ENCODE measurements at places on chromosomes 2 and 18. TPM values are rescaled to one million over a fixed set of nuclear protein-coding genes. Genes with fewer than 3 reads are reported as not detected.

GRCh38 chr2:184835398-184835715 is 237.0 kb downstream of the ZNF804A start:
- DNase-seq, result no peak

Gene RPRM
- not detected for total RNA-seq

Gene KYNU
- 36.8 TPM for total RNA-seq

Gene IL36A
- not detected for total RNA-seq

DNA sequence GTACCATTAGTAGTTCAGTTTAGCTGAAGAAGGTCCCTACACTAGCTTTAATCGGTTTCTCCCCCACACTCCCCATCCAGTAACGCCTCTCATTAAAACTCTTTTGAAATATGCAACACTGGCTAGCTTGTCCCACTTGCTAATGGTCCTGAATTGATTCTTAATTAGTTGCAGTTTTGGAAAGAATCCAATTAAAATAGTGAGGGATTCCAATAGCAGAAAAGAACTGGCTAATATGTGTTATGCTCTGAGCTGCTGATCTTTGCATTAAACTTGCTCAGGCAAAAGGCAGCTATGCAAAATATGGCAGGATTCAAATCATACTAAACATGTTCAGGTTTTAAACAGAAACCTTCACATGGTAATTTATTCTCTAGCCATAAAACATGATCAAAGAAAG is 252.5 kb upstream of the HNRNPA3 start:
- no peak for DNase-seq

DNA sequence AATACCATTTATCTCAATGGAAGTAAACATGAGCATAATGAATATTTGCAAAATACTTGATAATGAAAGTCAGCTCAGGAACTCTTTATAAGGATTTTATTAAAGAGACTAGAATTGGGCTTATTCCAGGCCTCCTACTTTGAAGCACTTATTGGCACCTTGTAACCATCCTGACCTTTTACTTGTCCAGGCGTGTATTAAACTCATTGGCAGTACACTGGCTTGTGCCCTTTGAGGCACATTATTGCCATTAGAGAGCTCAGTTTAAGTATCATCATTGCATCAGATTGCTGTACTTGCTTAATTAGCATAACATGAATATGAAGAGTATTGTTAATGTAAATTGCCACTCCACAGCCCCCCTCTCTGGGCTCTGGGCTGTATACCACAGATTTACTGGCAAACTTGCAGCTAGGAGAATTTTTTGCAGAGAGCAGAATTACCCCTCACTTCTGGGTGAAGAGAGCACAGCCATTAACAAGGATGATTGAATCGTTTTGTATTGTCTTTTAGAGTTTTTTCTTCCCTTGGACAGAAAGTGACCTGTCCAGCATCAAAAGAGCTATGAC is 72.5 kb downstream of the XIRP2 start:
- DNase-seq, result no peak

DNA sequence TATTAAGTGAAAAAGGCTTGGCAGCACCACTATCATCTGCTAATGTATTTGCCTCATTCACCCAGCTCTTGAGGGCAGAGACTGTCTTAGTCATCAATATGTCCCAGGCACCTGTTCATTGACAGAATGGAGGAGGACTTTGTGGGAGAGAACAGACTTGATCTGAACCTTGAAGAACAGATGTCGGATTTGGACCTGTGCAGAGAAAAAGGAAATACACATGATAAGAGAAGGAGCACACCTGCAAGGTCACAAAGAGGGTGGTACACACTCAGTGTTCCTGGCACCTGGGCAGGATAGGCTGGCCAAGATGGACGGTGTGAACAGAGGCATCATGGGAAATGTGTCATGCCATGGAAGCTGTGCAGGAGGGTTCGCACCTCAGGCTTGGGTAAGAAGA is 7.4 kb upstream of the MGAT4A start:
- no peak for DNase-seq

Gene PLEK
- 319 TPM for total RNA-seq

GRCh38 chr2:72399879-72400278 is 252.2 kb upstream of the CYP26B1 start:
- no peak for DNase-seq

Gene CIB4
- total RNA-seq, result not detected

DNA sequence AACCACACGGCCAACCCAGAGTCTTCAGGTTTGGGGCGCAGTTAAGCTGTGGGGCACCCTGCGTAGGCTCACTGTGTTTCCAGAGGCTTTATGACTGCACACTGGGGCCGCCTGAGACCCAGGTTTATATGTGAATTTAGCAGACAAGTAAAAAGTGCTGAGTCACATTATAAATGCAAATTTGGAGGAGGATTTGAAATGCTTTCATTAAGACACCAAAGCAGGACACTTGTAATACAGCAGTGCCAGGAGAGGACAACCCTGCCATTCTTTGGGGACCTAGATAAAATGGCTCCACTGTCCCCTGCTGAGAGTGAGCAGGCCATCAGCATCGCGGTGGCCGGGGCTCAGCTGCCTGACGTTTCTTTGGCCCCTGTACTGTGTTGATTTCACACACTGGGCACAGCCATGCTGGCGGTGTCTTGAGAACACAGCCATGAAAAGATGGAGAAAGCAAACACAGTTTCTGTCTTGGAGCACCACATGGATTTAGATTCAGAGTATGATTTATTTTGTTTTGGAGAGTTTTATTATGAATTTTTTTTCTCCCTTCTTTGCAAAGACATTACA is 10.2 kb downstream of the ACKR3 start:
- no peak for DNase-seq

- no peak for DNase-seq
Observed at GRCh38 chr2:232290668-232291067, 87.9 kb upstream of the ALPP start.

Gene CARF
- 5.7 TPM for total RNA-seq

DNA sequence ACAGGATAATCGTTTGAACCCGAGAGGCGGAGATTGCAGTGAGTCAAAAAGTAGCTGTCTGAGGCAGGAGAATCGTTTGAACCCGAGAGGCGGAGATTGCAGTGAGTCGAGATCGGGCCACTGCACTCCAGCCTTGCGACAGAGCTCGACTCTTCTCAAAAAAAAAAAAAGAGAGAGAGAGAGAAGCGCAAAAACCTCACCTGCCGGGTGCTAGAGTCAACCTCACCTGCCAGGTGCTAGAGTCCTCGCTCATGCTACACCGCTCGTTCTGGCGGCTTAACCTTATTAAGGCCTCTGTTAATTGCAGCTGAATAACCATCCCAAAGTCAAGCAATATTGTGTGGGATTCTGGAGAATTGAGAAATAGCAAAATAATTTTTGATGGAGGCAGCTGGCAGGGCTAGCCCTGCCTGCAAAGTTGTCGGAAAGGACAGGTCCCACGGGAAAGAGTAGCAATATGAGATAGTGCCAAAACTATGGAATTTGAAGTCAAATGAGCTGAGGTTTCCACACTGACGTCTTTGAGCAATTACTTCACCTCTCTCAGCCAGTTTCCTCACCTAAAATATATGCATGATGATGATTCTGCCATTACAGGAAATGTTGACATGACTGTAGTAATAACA is 644 bp upstream of the DYM start:
- no peak for DNase-seq

DNA sequence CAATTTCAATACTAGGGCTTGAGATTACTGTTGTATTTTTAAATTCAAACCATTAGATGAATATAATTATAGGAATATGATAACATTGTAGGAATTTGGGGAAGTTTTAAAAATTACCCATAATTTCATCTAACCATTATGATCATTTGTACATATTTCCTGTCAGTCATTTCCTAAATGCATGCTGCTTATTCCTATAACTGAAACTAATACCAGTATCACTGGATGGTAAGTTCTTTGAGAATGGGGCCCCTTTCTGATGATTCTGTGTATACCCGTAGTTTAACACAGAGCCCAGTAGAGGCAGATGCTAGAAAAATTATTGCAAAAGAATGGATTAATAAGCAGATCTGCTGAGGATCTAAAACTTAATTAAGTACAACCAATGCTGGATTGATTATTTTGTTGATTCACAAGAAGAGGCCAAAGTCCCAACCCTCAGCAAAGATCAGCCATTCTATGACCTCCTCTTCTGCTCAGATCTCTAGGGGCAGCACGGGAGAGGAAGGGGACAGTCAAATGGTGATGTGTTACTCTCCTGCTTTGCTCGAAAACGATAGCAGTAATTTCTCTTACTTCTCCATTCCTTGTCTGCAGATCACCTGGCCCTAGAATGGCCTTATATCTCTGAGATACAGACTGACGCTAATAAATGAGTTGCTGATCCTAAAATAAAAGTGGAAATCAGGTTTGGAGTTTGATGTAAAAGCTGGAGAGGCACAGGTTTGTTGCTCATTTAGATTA is 69.5 kb upstream of the PELI1 start:
- DNase-seq, result peak; percentile 71

Gene SYT4
- not detected for total RNA-seq

Gene TTR
- total RNA-seq, result 1.2 TPM

- no peak for DNase-seq
Observed at GRCh38 chr18:38644875-38645641, 1079.5 kb upstream of the CELF4 start.

Gene PLCL1
- total RNA-seq, result 0.40 TPM

DNA sequence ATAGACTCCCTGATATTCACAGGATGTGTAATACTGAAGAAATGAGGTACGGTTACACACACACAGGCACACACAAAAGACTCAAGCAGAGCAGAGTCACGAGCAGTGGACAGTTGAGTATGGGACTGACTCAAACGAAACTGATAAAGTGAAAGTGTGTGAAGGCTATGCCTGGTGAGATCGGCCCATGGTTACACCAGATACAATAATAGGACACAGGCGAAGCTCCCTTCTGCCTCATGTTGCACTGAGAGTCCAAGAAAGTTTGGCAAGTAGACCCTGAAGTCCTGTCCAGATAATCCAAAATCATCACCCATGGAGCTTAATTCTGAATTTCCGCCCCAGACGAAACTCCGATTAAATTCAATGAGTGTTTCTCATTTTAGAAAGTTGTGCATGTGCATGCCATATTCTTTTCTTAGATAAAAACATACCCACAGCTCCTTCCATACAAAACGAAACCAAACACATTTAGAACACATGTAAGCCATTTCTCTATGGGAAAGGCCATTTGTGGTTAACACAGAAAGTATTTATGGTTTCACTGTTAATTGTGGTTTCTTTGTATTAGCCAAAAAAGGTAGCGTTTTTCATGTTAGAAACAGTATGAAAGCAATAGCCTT is 567.6 kb downstream of the PLCL1 start:
- DNase-seq, result peak; percentile 67

GRCh38 chr18:68519336-68519735 is 195.6 kb downstream of the TMX3 start:
- no peak for DNase-seq

- DNase-seq, result no peak
Observed at GRCh38 chr2:201793631-201794030, 12.7 kb upstream of the CDK15 start.

GRCh38 chr18:37710726-37711125 is 145.1 kb upstream of the CELF4 start:
- DNase-seq, result no peak

GRCh38 chr2:107027810-107028209 is 141.8 kb upstream of the ST6GAL2 start:
- DNase-seq, result no peak

Gene TGOLN2
- 64.7 TPM for total RNA-seq

DNA sequence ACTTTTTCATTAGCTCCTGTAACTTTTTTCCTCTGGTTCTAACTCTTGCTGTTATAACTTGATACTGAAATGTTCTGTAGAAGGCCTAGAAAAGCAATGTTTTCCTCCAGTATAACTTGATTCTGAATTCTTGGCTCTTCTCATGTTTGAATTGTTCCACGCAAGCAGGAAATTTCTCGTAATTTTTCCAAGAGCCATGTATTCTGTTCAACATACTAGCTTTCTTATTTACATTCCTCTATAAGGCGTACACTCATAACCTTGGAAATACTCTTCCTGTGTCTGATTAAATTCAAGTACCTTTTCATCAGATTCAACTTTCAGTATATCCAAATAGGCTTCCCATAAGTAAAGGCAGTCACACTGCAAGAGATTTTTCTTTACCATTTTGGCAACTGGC is 109.1 kb downstream of the SMAD2 start:
- DNase-seq, result no peak

DNA sequence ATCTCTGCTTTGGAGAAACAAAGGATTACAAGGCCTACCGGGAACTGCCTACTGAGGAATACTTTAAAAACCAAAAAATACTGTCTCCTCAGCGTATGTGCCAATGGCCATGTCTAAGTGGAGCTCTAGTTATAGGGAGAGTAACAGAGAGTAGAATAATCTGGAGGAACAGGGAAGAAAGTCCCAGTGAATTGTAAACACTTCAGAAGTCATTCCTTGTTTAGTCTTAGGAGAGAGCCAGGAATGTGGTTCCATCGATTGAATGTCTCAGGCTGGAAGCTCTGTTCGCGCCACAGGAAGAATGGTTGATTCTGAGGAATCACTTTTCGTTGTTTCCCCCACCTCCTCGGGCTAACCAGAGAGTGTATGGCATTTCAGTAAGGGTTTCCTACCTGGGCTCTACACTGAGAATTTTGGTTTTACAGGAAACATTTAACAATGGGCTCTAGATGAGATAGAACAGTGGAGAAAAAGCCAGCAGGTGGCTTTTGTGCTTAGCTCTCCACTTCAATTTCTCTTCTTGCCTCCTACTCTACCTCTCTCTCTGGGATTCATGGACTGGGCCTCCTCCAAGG is 88.7 kb downstream of the ACVR1 start:
- no peak for DNase-seq

DNA sequence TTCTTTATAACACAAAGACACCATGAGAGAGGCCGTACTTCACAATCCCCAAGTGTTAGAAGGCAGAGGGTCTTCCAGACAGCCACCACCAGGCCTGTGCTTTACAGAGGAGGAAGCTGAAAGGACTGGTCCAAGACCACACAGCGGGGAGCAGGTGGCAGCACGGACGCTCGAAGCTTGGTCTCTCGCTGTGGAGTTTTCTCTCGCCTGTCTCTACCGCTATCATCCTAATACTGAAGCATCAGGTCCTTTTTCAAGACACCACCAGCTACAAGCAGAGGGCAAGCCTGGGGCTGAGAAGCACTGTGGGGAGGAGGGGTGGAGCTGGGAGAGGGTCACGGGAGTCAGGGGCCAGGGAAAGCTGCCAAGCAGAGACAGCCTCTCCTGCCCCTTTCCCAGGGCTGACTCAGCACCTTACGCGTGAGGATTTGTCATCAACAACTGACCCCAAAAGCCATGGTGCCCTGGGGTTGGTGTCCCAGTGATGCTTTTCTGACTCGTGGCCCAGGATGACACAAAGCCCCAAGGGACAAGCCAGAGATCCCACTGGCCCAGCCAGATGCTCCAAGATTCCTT is 31.9 kb upstream of the FOSL2 start:
- DNase-seq, result no peak

All from GM12878 (cell line).